ENCODE measurements at places on chromosomes 1 and 21.
A peak's percentile ranks its signal among the peaks of the same experiment; 100 is the strongest.

- DNase-seq = no peak
Observed at GRCh38 chr1:204172404-204173029, 6.4 kb upstream of the REN start.

- no peak for DNase-seq
Observed at GRCh38 chr1:24692351-24692980, 49.4 kb downstream of the SRRM1 start.

DNA sequence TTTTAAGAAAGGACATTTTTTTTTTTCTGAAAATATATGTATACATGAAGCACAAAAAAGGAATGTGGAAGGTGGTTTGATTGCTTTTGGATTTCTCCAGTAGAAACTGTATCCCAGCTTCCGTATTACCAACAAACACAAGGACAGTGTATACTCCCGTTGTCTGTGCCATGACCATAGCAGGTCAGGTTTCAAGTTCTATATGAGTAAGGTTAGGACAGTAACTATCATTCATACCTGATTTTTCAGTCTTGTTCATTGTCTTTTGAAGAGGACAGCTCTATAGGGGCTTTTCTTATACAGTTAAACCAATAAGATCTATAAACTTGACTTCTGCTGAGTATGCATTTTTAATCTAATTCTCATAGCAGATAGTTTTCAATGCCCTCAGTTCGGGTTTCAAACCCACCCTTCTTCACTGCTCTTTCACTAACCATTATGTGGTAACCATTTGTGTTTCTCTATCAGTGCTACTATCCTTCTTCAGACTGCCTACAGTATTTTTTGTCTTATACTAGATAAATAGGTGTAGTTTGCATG, 19.6 kb downstream of the UBAP2L start:
- no peak for DNase-seq

- DNase-seq = no peak
Observed at GRCh38 chr1:228337711-228338520, 68.7 kb downstream of the TRIM11 start.

DNA sequence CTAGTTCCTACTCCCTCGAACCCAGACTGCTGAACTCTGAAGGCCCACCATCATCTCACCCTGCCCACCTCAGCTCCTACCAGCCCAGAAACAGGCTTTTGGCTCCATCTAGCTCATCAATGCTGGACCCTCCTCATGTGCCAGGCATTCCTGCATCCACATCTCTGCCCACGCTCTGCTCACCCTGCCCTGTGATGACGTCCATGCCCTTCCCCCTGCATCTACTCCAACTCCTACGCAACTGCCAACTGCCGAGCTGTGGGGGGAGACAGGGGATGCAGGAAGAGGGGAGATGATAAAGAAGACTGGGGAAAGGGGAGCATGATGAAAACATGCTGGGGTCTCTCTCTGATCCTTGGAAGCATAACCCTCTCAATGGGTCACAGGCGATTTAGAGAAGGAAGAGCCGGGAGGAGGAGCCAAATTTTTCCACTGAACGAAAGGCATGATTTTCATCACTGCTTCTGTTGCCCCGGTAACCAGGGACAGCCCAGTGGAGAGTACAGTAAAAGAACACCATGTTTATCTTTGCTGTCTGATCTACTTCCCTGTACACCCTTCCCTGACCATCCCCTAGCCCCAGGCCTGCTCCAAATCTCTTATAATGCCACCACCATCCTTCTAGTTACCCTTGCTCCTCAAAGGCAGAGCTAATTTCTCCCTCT, 44.3 kb downstream of the CD34 start:
- peak; percentile 54 for DNase-seq

DNA sequence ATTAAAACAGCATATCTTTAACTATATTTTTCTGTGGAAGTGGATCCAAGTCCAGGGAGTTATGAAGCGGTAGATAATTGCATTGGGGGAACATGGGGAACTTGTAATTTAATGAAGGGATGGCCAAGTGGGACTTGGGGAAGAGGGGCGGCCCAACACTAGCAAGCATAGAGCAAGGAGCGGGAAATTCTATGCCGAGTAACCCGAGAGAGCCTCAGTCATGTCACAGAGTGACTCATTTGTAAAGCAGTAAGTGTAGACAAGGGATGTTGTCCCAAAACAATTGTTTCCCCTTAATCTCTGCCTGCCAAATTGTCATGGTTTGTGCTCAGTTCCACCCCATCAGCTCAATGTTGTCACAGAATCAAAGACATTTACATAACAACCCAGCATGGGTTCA, 620.1 kb downstream of the AJAP1 start:
- DNase-seq = no peak

- peak; percentile 55 for DNase-seq
Observed at GRCh38 chr1:206909161-206909882, 12.1 kb downstream of the IL24 start.

DNA sequence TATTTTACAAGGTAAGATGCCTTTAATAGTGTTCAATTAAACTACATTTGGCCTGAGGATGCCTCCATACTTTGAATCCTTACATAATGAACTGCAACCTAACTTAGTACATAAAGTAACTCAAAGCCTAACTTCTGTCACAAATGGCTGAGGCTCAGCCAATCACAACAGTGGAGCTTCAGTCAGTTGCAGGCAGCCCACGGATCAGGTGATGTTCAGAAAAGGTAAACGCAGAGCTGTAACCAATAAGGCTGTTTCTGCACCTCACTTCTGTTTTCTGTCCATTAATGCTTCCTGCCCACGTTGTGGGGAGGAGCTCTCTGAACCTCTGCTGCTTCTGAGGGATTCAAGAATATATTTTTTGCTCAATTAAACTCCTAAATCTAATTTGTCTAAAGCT, 94.8 kb upstream of the KIAA0040 start:
- no peak for DNase-seq

Data from cardiac fibroblast (primary cell).